ENCODE measurements at places on chromosomes 3 and 15. TPM values are rescaled to one million over a fixed set of nuclear protein-coding genes. Genes with fewer than 3 reads are reported as not detected.
A peak's percentile ranks its signal among the peaks of the same experiment; 100 is the strongest.

DNA sequence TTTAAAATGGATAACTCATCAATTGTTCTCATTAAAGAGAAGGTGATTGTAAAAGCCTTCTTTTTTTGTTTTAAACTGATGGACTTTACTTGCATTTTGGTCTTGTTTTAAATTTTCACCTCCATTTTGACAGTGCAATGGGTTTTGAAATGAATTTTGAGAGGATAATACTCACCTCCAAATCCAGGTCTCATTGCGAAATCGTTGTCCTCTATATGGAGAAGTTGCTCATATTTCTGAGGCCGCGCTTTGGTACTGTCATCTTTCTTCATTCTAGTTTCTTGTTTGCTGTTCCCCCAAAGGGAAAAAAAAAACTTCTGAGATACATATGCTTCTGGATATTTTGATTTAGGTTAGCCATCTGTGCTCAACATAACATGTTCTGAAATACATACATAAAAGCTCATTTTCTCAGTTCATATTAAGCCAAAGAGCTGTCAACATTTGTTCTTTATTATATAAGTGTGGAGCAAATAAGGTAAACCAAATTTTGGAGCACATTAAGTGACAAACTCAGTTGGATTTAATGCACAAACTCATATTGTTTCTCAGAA lies 9.6 kb downstream of the GABRR3 start:
- no peak overlapping the region for H3K27ac ChIP-seq
- H3K4me3 ChIP-seq = no peak overlapping the region
- no peak for DNase-seq
- peaks cover 3% of the 10 kb centered on the region for H3K4me1 ChIP-seq
- H3K36me3 ChIP-seq = no peaks in the 10 kb centered on the region

Gene PDE8A
- total RNA-seq = 37.5 TPM

DNA sequence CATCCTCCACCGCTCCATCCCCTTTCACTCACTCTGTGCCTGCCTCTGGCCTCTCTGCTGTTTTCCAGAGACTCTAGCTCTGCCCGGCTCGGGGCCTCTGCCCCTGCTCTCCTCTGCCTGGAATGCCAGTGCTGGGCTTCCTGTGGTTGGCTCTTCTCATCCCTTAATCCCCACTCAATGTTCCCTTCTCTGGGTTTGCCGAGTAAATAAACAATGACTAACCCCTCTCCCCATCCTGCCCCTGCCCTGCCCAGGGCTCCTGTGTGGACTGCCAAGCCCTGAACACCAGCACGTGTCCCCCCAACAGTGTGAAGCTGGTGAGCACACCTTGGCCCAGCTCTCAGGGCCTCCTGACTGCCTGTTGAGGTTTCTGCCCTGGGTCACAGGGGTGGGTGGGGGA lies 12.2 kb downstream of the STAB1 start:
- H3K4me1 ChIP-seq = no peaks in the 10 kb centered on the region
- H3K27ac ChIP-seq = no peak overlapping the region
- H3K36me3 ChIP-seq = no peaks in the 10 kb centered on the region

Gene HSPBAP1
- 12.5 TPM for total RNA-seq

DNA sequence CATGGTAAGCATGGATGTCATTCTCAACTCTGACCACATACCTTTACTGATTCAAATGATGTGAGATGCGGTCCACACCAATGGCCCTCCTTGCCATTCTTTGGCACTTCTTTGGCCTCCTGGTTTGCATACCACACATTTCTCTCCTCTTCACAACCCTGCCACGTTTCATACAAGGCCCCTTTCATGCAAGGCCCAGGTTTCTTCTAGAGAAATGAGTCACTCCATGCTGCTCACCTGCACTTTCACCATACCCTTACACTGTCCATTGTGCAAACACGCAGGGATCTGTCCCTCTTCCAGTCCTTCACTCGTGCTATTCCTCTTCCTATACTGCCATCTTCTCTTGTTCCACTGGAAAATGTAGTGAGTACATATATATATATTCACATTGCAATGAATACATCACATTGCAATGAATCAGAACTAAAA lies 24.4 kb upstream of the SLC24A5 start:
- H3K4me3 ChIP-seq = no peak overlapping the region
- no peaks in the 10 kb centered on the region for H3K36me3 ChIP-seq
- no peak for DNase-seq
- H3K27ac ChIP-seq = no peak overlapping the region
- no peaks in the 10 kb centered on the region for H3K27me3 ChIP-seq
- H3K4me1 ChIP-seq = no peaks in the 10 kb centered on the region

Gene PEX5L
- total RNA-seq = not detected

- no peak overlapping the region for H3K27ac ChIP-seq
- no peaks in the 10 kb centered on the region for H3K36me3 ChIP-seq
- DNase-seq = no peak
- no peaks in the 10 kb centered on the region for H3K27me3 ChIP-seq
- H3K4me1 ChIP-seq = no peaks in the 10 kb centered on the region
Measured at GRCh38 chr3:195059471-195060216, 211.3 kb downstream of the XXYLT1 start.

- DNase-seq = peak; percentile 85
- H3K36me3 ChIP-seq = no peaks in the 10 kb centered on the region
- no peak overlapping the region for H3K4me3 ChIP-seq
- H3K27me3 ChIP-seq = no peaks in the 10 kb centered on the region
Measured at GRCh38 chr15:23869396-23869795, 182.3 kb upstream of the NDN start.

DNA sequence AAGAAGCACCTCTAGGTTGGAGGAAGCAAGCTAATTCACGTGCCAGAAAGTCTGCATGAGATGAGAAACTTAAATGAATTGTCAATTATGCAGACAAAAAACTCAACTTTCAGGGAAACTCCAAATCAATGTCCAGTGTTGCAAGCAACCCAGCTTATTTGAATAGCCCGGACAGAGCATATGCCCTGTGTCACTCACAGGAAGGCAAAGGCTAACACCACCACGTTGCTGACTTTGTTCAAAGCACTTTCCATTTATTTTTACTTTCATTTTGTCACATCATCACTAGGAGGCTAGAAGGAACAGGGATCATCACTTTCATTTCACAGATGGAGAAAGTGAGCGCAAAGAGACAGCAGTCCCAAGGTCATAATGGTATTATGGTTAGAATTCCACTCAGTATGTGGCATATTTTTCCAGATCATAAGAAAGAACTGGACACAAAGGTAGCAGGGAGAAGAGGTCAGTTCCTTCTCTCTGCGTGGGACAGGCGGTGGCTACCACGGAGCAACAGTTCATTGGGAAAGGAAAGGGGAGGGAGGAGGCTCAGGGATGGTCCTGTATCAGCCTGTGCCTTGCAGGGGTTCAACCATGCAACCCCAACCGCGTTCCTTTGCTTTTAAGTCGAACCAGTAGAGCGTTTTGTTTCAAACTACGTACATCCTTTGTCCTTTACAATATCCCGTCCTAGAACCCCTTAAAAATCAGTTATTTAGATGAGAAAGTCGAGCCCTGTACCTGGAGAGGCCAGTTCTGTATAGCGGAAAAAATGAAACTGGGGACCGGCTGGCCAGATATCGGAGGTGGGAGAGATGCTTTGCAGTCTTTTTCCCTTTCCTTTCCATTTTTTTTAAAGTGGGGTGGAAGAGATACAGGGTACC lies 1.1 kb downstream of the HEG1 start:
- peak overlapping the region; percentile 79 for H3K4me3 ChIP-seq
- no peaks in the 10 kb centered on the region for H3K36me3 ChIP-seq
- no peak for DNase-seq
- peak overlapping the region; percentile 59 for H3K27ac ChIP-seq

- H3K27ac ChIP-seq = no peak overlapping the region
- DNase-seq = peak; percentile 78
- no peaks in the 10 kb centered on the region for H3K36me3 ChIP-seq
- H3K4me3 ChIP-seq = peak overlapping the region; percentile 53
- H3K4me1 ChIP-seq = no peaks in the 10 kb centered on the region
Measured at GRCh38 chr3:194632809-194633348, 340 bp downstream of the TMEM44 start.

Gene EPHB1
- 3.2 TPM for total RNA-seq

DNA sequence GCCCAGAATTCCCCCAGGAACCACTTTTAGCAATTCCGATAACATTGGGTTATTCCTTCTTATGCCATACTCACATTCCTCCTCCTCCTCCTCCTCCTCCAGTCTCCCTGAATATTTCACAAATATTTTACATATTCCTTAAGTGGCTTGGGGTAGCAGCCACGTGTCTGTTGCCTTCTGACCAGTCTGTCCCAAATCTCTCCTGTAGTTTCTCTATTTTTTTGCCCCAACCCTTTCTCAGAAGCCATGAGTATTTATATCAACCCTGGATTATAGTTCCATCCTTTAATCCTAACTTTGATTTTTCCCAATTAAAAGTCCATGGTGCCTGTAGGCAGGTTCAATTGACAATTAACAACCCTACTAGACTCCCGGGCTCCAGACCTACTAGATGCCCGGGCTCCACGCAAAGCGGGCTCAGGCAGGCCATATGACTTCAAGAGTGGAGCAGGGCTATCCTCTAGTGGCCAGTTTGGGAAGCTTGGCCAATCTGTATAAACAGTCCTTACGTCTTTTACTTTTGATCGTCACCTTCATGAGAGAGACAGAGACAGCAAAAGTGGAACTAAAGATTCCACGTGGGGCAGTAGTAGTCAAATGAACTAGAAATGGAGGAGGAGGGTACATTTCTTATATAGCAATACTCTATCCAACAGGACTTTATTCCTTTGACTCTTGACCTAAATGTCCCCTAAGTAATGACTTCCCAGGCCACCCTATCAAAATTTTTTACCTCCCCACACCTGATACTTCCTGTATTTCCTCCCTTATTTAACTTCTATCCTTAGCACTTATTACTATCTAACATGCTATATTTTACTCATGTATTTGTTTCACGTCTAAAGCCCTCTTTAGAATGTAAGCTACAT lies 69.7 kb downstream of the USF3 start:
- H3K27ac ChIP-seq = no peak overlapping the region
- no peaks in the 10 kb centered on the region for H3K36me3 ChIP-seq
- no peak for DNase-seq
- no peaks in the 10 kb centered on the region for H3K4me1 ChIP-seq
